Activated CD4-positive, alpha-beta T cell treated with anti-CD3 and anti-CD28 coated beads for 4 hours (primary cell): ENCODE measurements at places on chromosomes 2 and 18.
A peak's percentile ranks its signal among the peaks of the same experiment; 100 is the strongest.

DNA sequence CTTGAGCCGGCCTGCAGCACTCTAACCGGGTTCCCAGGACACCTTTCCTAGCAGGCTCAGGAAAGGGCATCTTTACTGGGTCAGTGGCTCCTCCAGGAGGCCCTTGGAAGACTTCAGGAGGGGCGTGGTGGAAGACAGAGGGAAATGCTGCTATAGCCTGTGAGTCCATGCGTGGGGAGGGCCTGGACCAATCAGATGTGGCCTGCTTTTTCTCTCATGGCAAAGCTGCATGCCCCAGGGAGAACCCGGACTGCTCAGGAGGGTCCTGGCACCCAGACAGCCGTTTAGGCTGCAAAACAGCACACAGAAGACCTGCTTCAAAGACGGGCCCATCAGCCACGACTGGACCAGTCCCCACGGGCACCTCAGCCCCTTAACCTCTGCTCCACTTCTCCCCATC lies 84.4 kb downstream of the EIPR1 start:
- DNase-seq: no peak

DNA sequence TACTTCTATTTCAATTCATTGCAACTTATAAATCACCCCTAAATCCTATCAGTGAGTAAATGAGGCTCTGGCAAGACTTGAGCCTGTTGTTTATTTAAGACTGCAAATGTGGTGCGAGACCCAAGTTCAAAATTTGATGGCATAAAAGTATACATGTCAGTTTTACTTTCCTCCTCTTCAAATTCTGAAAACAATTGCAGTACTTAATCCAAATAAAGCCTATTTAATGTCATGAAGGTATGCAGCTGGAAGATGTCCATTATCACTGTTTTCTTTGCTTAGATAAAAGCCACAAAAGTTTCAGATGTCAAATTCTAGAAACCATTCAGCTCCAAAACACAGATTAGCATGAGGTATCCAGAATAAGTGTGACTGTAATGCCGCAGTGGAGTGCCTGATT lies 3.3 kb downstream of the APCDD1 start:
- DNase-seq: no peak

GRCh38 chr2:80396276-80396675 lies 91.7 kb upstream of the LRRTM1 start:
- DNase-seq: no peak

- DNase-seq: no peak
These were observed 50.3 kb downstream of the SATB2 start for GRCh38 chr2:199407421-199407820.

DNA sequence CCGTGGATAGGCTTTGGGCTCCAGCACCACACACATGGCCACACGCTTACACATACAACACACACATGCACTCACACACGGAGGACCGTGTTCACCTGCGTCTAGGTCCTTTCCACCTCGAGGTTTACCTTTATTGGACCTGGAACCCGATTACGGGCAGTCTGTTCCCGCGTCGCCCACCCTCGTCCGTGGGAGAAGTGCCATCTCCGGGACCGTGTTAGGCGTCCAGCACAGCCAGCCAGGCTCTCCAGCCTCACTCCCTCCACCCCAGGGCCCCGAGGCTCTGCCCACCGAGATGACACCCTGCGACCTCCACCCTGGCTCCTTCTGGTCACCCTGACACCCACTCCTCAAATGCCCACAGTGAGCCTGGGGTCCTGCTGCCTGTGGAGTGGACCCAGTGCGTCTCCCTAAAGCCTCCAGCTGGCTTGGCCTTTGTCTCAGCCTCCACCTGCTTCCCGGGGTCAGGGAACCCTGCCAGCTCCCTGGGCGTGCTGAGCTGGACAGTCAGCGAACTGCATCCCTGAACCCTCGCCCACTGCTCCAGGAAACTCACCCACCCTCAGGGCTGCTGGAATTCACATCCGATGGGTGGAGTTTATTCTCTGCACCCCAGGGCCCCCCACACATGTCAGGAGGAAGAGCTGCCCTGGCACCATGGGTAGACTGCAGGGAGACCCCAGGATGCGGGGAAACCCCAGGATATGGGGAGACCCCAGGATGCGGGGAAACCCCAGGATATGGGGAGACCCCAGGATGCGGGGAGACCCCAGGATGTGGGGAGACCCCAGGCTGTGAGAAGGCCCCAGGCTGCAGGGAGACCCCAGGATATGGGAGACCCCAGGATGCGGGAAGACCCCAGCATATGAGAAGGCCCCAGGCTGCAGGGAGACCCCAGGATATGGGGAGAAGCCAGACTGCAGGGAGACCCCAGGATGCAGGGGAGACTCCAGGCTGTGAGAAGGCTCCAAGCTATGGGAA lies 33.0 kb downstream of the ADI1 start:
- DNase-seq: no peak

DNA sequence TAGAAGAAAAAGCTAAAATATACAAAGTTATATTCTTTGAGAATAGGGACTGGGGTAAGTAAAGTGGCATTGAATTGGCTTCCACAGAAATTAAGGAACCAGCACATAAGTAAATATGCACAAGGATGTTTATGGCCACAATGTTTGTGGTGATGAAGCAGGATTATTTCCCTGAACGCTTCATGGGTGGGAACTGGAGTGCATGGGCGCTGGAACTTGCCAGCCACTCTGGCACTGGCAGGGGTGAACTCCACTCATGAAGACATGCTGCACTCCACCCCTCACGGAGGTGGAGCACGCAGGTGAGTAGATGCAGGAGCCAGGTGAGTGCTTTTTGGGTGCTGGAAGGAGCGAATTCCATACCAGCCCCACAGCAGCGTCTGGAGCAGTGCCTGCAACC lies 94.1 kb downstream of the BCL2 start:
- DNase-seq: no peak

- no peak for DNase-seq
These were observed 6.3 kb upstream of the NRP2 start for GRCh38 chr2:205675861-205676516.

DNA sequence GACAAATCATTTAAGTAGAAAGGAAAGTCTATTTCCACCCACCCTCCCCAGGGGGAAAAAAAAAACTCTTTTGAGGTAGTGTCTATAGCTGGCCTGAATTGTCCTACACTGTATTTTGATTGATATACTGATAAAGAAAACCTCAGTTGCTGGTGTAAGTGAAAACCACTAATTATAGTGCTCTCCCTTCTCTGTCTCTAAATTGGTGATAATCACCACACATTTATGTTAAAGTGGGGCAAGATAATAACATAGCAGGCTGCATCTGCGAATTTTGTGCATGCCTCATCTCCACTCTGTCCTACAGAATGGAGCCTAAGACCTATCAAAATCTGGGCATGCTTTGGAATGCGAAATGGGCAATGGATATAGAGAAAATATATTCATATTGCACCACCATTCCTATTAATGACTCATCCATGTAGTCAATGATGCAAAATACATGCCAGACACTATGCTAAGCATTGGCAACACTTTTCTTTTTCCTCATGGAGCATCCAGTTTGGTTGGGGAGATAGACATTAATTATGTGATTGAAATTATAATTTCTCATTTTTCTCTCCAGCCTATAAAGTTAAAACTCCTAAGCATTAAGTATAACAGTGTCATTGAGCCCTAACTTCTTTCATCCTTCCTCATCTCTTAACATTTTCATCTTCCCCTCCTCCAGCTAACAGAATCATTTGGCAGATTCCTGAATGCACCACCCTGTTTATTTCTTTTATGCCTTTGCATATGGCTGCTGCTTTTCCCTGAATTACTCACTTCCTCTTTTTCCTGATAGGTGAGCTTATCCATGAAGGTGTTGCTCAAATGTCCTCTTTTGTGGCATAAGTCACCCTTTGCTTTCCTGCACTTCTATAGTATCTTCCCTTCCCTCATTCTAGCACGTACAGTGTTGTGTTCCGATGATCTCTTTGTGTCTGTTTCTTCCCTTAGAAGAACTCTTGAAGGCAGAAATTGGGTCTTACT lies 58.2 kb downstream of the SLC9A2 start:
- no peak for DNase-seq

DNA sequence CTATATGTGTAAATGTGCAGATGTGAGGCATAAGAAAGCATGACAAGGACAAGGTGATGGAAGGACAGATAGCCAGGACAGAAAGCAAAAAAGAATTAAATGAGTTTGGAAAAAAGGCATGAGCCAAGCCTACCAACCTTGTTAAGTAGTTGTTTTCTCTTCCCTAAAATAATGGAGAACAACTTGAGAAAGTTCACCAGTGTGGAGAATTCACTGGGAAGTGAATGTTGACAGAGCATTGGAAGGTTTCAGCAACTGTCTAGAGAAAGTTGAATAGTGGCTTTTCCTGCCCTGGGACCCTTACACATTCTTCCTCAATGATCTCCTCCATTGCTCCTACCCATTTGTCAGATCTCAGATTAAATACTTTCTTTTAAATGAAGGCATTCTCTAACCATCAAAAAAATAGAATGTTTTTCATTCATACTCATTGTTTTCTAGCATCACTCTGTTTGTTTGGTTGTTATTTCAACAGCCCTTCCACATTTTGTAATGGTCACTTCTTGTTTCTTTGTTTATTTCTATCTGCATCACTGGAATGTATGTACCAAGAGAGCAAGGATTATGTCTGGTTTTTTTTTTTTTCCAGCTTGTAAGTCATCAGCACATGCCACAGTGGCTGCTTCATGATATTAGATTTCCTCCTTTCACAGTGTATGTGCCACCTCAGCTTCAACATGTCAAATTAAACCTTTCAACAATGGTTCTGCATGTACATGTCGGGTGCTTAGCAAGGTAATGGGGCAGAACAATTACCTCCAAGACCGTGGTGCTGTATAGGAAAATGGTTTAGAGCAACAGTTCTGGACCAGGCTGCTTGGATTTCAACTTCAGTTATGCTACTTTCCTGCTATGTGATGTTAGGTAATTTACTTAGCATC lies 586.0 kb upstream of the VRK2 start:
- DNase-seq: no peak

DNA sequence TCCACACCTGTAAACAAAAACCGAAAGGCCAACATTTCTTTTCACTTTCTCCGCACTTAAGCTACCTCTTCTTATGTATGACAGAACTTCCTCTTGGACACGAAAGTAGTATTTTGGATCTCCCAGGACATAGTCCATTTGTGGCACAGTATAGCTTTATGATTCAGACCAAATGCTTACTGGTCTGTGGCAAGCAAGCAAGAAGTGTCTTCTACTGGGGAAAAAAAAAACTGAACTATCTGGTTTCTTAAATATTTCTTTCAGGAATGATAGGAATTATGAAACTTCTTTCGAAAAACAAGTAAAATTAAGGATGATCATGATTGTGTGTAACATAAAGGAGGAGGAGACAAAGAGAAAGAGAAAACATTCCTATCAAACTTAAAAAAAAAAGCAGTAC lies 33.6 kb downstream of the SRBD1 start:
- no peak for DNase-seq

DNA sequence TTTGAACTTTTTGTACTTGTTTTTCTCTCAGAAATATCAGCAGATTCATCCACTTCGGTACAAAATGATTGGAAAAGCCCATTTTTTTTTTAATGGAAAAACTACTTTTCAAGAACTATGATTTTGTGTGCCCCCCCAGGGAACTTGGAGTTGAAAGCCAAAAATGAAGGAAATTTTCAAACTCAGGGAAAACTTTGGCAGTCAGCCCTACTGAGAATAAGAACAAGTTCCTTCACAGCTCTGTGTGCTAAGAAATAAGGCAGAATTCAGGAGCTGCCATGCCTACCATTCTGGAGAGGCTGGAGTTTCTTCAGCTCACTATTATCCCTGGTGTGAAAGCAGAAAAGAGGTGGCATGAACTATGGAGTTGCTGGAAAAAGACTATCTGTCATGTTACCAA lies 226.0 kb upstream of the SLC35G4 start:
- DNase-seq: no peak

- DNase-seq: no peak
These were observed 35.1 kb downstream of the ADI1 start for GRCh38 chr2:3483986-3484960.

DNA sequence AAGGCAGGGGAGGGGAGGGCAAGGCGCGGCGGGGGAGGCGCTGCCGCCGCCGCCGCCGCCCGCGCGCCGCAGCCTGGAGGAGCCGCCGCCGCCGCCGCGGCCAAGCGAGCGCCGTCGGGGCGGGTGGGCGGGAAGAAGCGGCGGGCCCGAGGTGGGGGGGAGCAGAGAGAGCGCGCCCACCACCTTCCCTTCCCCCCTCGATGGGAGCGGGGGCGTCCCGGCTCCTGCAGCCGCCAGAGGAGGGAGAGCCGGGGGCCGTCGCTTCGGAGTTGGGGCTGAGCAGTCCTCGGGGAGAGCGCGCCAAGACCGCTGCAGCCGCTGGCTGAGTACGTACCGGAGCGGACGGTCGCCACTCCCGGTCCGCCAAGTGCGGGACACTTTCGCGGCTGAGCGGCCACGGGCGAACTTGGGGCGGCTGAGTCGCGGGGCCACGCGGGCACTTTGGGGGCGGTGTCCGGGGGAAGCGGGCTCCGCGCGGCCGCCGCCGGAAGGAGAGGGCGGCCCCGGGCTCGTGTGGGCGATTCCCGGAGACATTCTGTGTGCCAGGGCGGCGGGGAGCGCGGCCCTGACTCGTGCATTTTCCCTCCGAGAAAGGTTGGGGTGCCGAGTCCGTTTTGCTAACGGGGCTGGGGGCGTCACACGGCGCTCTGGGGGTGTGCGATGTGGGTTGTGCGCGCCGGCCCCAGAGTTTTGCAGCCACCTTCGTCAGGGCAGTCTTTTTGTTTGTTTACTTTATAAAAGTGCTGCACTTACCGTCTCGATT lies at the start of gene NAB1:
NAB1 (plus strand) TSS at position 49 of the 763 bp plus-strand sequence. CDS start 10,094 bp downstream, outside the sequence.
- peak; percentile 66 for DNase-seq

GRCh38 chr2:240624950-240625621 lies at the start of gene GPR35:
TSS of gene GPR35 (plus strand) at chr2:240625480. CDS start at chr2:240629953, 4,473 bp downstream.
- peak; percentile 78 for DNase-seq

GRCh38 chr18:12750076-12750714 lies 47.4 kb downstream of the PSMG2 start:
- DNase-seq: no peak

GRCh38 chr2:10873171-10873570 lies 38.6 kb upstream of the KCNF1 start:
- no peak for DNase-seq

- DNase-seq: no peak
These were observed 31.7 kb downstream of the SLC40A1 start for GRCh38 chr2:189548666-189549448.

DNA sequence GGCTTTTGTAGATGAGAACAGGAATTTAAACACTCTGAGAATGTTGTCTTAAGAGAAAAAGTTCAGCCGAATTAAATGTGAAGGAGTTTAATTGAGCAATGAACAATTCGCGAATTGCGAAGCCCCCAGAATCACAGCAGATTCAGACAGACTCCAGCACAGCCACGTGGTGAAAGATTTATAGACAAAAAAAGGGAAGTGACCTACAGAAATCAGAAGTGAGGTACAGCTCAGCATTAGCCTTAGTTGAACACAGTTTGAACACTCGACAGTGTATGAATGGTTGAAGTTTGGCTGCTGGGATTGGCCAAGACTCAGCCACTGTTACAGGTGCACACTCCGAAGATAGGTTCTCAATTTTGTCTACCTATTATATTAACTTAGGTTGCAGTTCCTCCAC lies 264.0 kb upstream of the CHST9 start:
- no peak for DNase-seq

- peak; percentile 72 for DNase-seq
These were observed 7.0 kb downstream of the SPEG start for GRCh38 chr2:219441451-219442255.
